Fibroblast of the aortic adventitia (primary cell): ENCODE measurements at places on chromosomes 2 and 18. TPM values are rescaled to one million over a fixed set of nuclear protein-coding genes. Genes with fewer than 3 reads are reported as not detected.

The CBLN2 gene
- 0.27 and 0.33 TPM in 2 replicates for total RNA-seq

The NEU2 gene
- not detected in 2 replicates for total RNA-seq

The ELAC1 gene
- 8.3 and 12.5 TPM in 2 replicates for total RNA-seq

The KIAA2012 gene
- total RNA-seq, result not detected in 2 replicates

The NEB gene
- 0.27 and 0.41 TPM in 2 replicates for total RNA-seq

The POU3F3 gene
- total RNA-seq, result not detected in 2 replicates

The WDR7 gene
- 24.0 and 26.7 TPM in 2 replicates for total RNA-seq
